Substantia nigra (tissue), 51 donors: ENCODE measurements at places on chromosomes 2 and 18.

DNA sequence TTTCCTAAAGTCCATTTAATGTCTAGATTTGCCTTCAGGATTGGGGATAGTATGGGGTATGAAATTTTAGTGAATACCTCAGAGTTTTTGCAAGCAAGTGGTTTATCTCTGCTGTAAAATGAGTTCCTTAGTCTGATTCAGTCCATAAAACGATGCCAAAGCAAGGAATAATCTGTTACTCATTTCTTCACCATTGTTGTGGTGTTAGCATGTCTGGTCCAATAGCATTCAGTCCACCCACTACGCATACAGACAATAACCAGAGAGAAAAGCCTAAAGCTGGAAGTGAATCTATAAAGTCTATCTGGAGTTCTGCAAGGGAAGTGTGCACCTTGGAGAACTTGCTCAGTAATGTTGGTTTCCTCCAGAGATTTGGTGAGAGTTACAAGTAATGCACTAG is 12.9 kb upstream of the DPP4 start:
- DNase-seq, result no peak

DNA sequence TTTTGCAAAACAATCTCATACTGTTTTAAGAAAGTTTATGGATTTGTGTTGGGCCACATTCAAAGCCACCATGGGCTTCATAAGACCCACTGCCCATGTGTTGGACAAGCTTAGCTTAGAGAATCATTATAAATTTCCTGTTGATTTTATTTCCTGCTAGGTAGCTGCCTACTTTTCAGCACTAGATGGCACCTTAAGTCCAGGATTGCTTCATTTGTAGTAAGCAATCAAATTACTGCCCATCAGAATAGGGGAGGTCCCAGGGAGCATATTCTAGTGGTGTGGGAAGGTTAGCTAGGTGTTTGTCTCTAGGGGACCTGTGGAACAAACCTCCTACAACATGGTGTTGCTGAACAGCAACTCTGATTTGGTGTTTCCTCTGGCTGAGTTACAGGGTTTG is 11.0 kb upstream of the DCDC2C start:
- no peak for DNase-seq

GRCh38 chr2:212711856-212712255 is 173.3 kb upstream of the ERBB4 start:
- no peak for DNase-seq

DNA sequence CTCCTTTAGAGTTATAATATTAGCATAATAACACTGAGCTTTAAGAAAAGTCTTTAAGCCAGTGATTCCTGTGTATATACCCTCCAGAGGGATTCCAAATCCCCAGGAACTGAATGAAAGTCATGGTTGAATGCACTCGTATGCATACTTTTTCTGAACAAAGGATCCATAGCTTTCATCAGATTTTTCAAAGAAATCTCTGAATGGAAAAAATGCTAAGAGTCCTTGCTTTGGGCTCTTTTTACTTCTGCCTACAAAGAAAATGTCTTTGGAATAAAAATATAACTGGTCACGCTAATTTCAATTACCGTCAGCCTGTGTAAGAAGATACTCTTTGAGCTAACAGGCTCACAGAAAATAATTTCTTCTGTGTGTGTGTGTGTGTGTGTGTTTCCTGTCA is 939.5 kb downstream of the ERBB4 start:
- DNase-seq, result no peak

DNA sequence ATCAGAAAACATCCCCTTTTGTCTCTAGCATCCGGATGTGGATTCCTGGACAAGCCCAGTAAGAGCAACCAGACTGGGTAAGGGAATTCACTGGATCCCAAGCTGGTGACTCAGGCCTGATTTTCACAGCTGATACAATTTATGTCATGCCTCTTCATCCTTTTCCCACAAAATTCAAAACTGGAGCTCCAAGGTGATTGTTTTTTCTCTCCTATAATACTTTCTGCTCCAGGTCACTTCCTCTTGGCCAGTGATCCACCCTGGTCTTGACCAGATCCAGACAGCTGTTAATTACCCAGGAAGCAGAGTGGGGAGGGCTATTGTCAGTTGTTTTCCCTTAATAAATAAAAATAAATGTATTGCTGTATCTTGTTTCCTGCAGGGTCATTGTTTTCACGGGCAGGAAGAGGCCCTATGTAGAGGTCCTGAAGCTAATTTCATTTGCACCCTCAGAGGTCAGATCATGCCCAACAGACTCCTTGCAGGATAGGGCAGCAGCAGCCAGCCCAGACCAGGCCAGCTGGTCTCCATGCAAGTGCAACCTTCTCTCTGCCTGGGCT is 57.6 kb downstream of the EVA1A start:
- DNase-seq, result no peak

- DNase-seq, result no peak
Measured at GRCh38 chr18:67468038-67468437, 48.5 kb downstream of the DSEL start.

- DNase-seq, result no peak
Measured at GRCh38 chr2:88765154-88765888, 73.8 kb downstream of the RPIA start.

- no peak for DNase-seq
Measured at GRCh38 chr2:138846216-138846821, 66.1 kb upstream of the NXPH2 start.

DNA sequence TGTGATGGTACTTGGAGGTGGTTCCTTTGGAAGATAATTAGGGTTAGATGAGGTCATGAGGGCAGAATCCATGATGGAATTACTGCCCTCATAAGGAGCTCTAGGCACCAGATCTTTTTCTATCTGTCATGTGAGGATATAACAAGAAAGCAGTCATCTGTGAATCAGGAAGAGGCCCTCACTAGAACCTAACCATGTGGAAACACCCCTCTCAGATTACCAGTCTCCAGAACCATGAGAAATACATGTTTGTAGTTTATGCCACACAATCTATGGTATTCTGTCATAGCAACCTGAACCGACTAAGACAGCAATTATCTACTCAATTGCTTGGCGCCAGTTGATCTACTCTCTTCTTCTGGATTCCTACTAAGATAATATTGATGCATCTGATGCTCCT is 2.4 kb upstream of the SERPINB10 start:
- DNase-seq, result no peak

DNA sequence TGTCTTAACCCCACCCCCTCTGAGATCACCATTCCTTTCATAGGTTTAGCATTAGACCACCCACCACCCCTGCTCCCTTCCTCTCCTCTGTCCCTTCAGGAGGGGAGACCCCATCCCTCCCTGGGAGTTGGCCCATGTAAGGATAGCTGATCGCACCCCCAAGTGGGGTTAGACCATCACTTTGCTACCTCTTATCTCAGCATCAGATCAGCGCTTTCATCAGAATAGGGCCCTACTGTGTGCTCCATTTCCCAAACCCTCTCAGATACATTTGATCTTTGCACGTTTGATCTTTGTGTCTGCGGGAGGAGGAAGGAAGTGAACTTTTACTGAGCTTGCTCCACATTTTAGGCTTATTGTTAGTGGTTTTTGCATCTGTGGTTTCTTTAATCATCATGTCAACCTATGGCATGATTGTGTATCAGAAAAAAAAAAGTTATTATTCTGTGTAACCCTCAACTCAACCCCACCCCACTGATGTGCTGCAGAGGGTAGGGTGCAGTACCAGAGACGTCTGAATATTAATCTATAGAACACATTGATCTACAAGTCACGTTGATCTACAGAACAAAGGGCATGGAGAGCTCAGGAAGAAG is 81.2 kb downstream of the PDCL3 start:
- no peak for DNase-seq

- no peak for DNase-seq
Measured at GRCh38 chr2:30679426-30680088, 127.7 kb downstream of the CAPN13 start.

DNA sequence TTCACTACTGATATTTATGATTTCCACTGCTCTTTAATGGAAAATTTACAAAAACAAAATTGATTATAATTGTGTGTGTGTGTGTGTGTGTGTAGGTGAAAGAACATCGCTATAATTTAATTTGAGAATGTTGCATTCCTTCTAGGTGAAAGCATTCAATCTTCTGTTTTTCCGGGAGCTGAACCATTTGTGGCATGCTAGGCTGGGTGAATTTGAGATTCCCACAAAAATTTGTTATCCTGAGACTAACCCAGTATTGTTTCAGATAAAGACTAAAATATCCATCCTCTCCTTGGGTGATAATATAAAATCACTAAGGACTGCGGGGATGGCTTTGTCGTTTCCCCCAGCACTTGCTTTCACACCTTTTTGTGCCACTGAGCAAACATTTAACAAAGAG is 911.2 kb upstream of the PIK3C3 start:
- no peak for DNase-seq

GRCh38 chr2:78202986-78203670 is 681.0 kb upstream of the LRRTM4 start:
- DNase-seq, result no peak
